ENCODE measurements at places on chromosomes 1 and 21.
A peak's percentile ranks its signal among the peaks of the same experiment; 100 is the strongest.

- DNase-seq: no peak
Observed at GRCh38 chr1:193927550-193927949, 741.1 kb upstream of the B3GALT2 start.

- DNase-seq: no peak
Observed at GRCh38 chr21:26810676-26811415, 34.4 kb downstream of the ADAMTS1 start.

DNA sequence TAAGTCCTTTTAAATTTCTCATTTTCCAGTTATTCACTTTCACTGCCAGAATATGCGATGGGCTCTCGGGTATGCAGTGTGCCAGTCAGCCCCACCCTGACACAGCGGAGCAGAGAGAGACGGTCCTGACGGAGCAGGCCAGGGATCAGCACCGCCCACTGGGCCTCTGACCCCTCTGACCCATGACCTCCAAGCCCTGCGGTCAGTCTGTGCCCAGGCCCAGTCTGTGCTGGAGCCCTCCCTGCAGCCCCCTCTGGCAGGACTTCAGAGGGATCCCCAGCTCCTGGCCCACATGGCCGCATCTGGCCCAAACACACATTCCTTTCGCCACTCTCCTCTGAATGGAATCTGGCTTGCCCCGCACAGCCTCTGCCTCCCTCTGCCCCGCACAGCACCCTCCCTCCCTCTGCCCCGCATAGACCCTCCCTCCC is 43.4 kb upstream of the COL6A2 start:
- no peak for DNase-seq

- DNase-seq: no peak
Observed at GRCh38 chr1:162230096-162230495, 146.6 kb downstream of the SPATA46 start.

- no peak for DNase-seq
Observed at GRCh38 chr1:178752891-178753290, 27.8 kb downstream of the RALGPS2 start.

DNA sequence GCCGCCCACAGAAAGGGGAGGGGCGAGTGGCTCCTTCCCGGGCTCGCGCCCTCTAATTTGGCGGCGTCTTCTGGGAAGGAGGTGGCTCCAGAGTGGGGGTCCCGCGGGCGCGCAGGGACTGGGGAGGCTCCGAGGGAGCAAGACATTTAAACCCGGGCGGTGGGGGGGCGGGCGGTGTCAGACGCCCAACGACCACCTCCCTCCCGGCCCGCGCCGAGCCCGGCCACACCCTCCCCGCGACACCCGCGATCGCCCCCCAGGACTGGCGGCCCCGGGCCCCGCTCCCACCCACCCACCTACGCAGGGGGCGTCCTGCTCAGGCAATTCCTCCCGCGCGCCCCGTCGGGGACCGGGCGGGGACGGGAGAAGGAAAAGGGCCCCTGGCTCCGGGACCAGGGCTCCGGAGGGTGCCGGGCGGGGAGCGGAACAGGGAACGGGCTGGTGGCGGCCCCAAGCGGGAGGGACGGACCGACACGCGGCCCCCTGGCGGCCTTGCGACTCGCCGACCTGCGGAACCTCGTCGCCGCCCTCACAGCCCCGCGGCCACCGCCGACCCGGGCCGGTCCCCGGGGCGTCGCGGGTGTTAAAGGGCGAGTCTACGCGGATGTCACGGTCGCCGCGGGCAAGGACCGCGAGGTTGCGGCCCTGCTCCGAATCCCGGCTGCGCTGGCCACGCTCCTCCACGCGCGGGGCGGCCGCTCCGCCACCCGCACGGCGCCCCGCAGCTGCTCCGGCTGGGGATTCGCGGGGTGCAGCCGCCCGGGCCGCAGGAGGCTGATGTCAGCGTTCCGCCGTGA is 94.0 kb upstream of the FMN2 start:
- peak; percentile 10 for DNase-seq

DNA sequence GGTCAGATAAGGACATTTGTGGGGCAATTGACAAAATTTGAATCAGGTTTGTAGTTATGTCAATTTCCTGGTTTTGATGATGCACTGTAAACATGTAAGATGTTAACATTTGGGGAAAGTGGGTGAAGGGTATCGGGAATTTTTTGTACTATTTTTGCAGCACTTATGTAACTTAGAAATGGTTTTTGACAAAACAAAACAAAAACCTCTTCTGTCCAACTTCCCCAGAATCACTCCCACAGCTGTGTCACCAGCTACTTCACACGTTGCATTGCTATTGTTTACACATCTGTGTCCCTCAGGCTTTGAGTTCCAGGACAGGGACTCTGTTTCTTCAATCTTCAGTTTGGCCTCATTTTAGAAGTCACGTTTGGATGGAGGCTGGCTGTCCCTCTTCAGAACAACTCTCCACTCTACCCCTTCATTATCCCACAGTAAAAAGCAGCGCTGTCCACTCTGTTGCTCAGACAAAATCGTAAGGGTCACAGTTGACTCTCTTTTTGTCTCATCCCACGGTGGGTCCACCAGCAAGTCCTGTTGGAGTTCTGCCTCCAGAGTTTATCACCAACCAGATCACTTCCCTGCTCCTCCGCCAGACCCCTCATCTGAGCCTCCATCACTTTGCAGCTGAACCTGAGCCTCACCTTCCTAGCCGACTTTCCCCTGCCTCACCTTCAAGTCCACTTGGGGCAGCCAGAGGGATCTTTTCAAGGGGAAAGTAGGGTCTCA is 63.2 kb downstream of the NENF start:
- DNase-seq: no peak

Measured in activated T-cell treated with anti-CD3 and anti-CD28 coated beads for 48 hours (primary cell).